ENCODE measurements at places on chromosomes 3 and 15.

DNA sequence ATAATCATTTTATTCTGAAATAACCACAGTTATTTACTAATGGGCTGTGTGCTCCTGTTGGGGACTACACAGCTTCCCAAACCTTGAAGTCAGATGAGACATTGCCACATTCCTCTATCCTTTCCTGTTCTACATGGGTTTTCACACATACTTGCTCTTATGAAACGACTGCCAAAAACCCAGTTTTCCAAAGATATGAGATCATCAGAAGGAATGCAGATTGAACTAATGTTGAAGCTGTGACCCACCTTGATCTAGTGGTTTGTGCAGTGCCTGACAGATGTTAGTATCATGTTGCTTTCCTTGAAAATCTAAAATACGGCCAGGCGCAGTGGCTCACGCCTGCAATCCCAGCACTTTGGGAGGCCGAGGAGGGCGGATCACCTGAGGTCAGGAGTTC is 144.6 kb downstream of the VGLL4 start:
- no peak for DNase-seq

- no peak for DNase-seq
These were observed at the start of gene SPESP1 for GRCh38 chr15:68930268-68931022. SPESP1 (plus strand) TSS chr15:68930525; CDS start chr15:68930654, 129 bp downstream.

DNA sequence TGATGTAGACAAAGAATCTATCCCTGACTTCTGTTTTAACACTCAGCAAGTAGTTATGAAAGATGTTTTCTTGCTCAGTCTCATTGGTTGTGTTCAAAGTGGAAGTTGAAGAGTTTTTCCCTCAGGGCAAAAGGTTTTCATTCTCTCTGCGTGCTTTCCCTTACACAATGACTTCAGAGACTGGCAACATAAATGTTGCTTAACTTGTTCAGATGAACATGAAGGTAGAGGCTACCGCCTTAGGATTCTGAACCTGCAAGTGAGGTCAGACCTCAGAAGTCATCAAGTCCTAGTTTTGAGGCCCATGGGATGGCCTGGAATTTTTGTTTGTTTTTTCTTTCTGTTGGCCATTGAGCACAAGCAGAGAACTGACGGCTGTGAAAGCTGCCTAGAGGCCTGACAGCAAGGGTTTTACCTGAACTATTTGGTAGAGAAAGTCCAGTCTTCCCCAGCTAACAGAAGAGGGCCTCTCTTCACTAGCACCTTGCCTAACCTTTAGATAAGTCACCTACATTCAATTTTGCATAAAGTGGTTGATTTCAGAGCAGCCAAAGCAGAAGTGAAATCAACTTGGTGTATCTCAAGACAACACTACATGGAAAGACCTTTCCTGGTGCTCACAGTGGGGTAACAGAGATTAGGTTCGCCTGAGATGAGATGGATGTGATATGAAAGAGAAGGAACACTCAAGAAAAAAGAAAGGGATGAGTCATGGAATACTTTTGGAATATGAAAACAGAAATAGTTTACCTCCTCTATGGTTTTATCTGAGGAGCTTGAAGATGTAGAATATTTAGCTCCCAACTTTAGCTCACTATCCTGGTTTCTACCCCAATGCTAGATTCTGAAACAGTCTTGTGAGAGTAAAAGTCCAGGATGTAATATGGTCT is 53.6 kb upstream of the AP4E1 start:
- no peak for DNase-seq

DNA sequence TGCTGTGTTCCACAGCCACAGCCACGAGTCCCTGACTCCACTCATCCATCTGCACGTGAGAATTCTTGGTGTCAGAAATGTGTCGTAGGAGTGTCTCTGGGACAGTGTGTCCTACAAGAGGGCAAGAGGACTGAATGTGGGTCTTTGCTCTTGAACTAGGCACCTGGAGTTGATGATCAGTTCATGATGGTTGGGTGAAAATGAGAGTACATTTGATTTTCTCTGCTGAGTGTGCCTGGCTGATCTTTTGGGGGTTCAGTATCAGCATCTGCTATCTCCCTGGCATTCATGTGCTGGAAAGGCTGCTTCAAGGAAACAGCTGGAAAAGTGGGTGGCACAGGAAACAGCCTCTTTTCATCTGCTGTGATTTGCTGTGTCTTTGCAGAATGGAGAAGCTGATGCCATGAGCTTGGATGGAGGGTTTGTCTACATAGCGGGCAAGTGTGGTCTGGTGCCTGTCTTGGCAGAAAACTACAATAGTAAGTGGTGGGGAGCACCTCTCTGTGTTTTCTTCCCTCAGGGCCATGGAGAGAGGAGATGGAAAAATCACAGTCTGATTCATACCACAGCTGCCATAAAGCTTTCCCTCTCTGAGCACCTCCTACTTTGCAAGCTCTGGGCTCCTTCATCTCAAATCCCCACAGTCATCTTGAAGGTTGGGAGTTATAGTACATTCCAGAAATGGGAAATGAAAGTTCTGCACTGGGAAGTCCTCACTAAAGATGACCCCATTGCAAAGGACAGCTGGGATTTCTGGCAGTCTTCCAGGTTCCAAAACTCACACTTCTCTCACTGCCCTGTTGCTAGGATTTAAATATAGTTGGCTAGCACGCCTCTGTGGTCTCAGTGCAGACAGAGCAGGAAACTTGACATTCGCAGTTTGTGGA is 17.8 kb downstream of the TF start:
- no peak for DNase-seq

- DNase-seq, result peak; percentile 52
These were observed 52.2 kb upstream of the PCSK6 start for GRCh38 chr15:101541501-101542292.

DNA sequence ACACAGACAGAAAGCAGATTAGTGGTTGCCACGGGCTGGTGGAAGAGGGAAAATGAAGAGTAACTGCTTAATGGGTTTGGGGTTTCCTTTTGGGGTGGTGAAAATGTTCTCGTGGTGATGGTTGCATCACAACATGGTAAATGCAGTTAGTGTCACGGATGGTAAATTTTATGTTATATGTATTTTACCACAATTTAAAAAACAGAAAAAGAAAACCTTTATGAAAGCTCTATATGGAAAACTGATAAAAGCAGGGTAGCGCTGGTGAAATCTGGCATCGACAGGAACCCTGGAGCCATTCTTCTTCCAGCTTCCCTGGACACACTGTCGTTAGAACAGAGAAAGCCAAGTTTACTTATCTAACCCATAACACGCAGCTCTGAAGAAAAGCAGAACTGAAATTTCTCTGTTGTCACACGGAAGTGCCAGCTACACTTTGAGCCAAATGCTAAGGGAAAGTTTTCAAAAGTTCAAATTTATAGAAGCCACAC is 287.7 kb upstream of the NR2F2 start:
- no peak for DNase-seq

- peak; percentile 67 for DNase-seq
These were observed 73.2 kb downstream of the CORO2B start for GRCh38 chr15:68651916-68652525.

GRCh38 chr3:128503751-128504532 is 10.9 kb upstream of the GATA2 start:
- peak; percentile 77 for DNase-seq

DNA sequence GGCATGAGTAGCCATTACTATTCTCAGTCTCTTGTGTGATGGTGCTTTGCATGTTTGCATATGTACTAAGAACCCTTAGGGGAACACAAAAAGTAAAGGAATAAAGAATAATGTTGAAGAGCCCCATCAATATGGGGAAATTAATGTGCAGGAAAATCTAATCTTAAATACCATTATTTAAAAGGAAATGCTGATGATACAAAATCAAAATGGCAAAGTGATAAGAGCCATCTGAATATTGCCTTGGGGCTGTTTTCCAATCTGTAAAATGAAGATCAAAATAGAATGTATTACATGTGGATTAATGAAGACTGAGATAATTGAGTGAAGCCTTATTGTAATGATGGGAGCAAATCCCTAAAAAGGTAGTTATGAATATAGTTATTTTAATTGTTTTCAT is 771.4 kb downstream of the GRM7 start:
- no peak for DNase-seq

- DNase-seq, result no peak
These were observed 4.5 kb downstream of the CORO2B start for GRCh38 chr15:68583321-68583720.

All from vagina (tissue), 2 donors.